Ureter (tissue), 1 donor: ENCODE measurements at places on chromosomes 2 and 18. TPM values are rescaled to one million over a fixed set of nuclear protein-coding genes. Genes with fewer than 3 reads are reported as not detected.

Gene STAT4
- 5.3 TPM for total RNA-seq

Gene CCDC178
- total RNA-seq = 1.9 TPM

Gene L3MBTL4
- total RNA-seq = 8.5 TPM

Gene HAAO
- total RNA-seq = 14.1 TPM

Gene CXCR1
- not detected for total RNA-seq

Gene CNRIP1
- 16.2 TPM for total RNA-seq

Gene ALPI
- not detected for total RNA-seq

Gene KCNK3
- total RNA-seq = 9.2 TPM

Gene PCBP1
- total RNA-seq = 284 TPM

Gene B3GNT7
- total RNA-seq = 2.2 TPM

Gene MALL
- 31.6 TPM for total RNA-seq

GRCh38 chr2:140183056-140183765 is 1403.0 kb upstream of the NXPH2 start:
- DNase-seq = no peak

- no peak for DNase-seq
Measured at GRCh38 chr2:199433204-199433832, 24.4 kb downstream of the SATB2 start.

- no peak for DNase-seq
Measured at GRCh38 chr2:112493048-112493447, 11.1 kb downstream of the TTL start.

DNA sequence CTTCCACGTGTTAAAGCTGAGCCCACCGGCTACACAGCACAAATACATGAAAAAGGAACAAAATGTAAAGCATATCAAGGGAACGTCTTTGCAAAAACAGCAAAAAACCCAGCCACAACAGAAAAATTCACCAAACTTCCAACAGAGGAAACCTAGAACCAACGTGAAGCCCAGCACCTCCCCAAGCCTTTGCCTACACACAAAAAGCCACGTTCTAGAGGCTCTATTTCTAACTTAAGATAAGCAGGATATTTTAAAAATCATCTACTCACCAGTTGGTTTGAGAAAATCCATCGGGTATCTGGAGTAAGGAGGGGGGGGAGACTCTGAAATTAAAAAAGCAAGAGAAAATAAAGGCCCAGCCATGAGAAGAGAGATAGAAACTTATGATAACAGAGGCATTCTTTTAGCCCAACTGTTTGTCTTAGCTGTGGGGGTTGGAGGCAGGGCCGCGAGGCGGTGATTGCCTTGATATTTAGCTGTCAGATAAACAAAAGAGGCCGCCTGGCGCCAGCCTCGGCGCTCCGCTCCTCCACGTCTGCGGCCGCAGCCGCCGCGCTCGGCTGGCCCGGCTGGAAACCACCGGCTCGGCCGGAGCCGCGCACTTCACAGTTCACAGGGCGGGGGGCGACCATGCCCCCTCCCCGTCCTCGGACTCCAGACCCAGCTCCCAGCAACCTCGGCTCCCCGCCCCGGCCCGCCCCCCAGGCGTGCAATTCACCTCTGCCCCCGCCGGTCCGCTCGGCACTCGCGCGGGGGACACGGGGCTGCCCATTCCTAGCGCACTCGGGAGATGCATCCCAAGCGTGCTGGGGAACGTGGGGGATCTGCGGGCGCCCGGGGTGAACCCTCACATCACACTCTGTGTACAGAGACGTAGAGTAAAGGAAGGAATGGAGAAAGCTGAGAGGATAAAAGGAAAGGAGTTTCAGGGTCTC is 2.4 kb downstream of the SMAD7 start:
- DNase-seq = peak; percentile 78

GRCh38 chr18:80169607-80170006 is 60.5 kb downstream of the ADNP2 start:
- no peak for DNase-seq

DNA sequence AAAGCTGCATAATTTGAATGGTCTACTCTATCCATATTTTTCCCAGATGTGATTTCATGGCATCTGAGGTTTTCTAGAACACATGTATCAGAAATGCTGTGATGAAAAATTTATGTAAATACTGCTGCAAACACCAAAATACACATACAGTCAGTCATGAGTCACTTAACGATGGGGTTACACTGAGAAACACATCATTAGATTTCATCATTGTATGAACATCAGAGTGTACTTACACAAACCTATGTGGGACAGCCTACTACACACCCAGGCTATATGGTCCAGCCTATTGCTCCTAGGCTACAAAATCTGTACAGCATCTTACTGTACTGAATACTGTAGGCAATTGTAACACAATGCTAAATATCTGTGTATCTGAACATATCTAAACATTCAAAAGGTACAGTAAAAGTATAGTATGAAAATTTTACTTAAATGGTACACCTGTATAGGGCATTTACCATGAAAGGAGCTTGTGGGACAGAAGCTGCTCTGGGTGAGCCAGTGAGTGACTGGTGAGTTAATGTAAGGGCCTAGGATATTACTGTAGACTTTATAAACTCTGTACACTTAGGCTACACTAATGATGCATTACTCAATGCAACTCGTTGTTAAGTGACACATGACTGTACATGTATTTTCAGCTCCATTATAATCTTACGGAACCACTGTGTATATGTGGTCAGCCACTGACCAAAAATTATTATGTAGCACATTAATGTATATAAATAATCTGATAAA is 33.5 kb downstream of the PNO1 start:
- no peak for DNase-seq

GRCh38 chr2:449246-450067 is 161.6 kb upstream of the ALKAL2 start:
- DNase-seq = no peak

DNA sequence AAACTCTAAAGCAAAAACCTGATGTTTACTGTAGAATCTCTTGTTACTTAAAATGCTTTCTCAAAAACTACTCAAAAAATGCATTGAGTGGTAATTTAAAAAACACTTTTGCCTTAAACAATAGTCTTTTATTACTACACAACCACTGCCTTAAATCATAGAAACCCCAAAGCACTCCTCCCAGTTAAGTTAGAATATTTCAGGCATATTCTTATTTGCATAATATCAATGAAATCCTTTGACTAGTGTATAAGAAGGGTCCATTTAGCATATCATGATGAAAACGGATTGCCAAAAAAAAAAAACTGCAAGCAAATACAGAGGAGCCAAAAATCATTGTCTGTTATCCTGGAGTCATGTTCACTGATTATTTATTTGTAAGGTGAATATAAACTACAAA is 119.2 kb downstream of the PTPRM start:
- no peak for DNase-seq

- no peak for DNase-seq
Measured at GRCh38 chr2:163774862-163775261, 39.1 kb upstream of the FIGN start.

GRCh38 chr2:181904022-181904632 is 12.6 kb downstream of the ITPRID2 start:
- no peak for DNase-seq

DNA sequence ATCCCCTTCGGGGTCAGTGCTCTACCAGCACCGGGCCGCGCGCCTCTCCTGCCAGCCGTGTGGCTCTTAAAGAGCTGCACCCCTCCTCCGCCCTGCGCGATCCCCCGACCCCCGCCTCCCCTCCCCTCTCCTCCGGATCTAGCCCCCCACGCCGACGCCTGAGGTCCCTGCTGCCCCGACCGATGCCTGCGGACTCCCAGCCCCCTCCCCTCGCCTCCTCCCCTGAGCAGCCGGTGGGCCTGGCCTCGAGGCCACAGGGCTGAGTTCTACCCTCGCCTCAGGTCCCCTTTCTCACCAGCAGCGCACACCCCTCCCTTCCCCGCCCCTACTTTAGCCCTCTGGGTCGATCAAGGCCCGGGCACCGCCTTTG is 5.8 kb upstream of the SIX3 start:
- DNase-seq = no peak

GRCh38 chr2:48015421-48015820 is 109.1 kb upstream of the FBXO11 start:
- no peak for DNase-seq

GRCh38 chr2:20241973-20242726 is 17.2 kb upstream of the SDC1 start:
- no peak for DNase-seq

GRCh38 chr2:102657770-102658169 is 38.4 kb downstream of the SLC9A2 start:
- no peak for DNase-seq
